GM12878 (cell line): ENCODE measurements at places on chromosomes 3 and 15.
A peak's percentile ranks its signal among the peaks of the same experiment; 100 is the strongest.

- H3K4me1 ChIP-seq = peaks cover 26% of the 10 kb centered on the region
- H3K36me3 ChIP-seq = no peaks in the 10 kb centered on the region
- DNase-seq = peak; percentile 66
Measured at GRCh38 chr3:129424185-129424841, 4.1 kb downstream of the EFCAB12 start.

- H3K27ac ChIP-seq = no peak overlapping the region
- no peaks in the 10 kb centered on the region for H3K27me3 ChIP-seq
- no peak overlapping the region for H3K4me3 ChIP-seq
- peaks cover 4% of the 10 kb centered on the region for H3K36me3 ChIP-seq
- no peak for DNase-seq
Measured at GRCh38 chr3:172170841-172171240, 131.5 kb downstream of the FNDC3B start.

DNA sequence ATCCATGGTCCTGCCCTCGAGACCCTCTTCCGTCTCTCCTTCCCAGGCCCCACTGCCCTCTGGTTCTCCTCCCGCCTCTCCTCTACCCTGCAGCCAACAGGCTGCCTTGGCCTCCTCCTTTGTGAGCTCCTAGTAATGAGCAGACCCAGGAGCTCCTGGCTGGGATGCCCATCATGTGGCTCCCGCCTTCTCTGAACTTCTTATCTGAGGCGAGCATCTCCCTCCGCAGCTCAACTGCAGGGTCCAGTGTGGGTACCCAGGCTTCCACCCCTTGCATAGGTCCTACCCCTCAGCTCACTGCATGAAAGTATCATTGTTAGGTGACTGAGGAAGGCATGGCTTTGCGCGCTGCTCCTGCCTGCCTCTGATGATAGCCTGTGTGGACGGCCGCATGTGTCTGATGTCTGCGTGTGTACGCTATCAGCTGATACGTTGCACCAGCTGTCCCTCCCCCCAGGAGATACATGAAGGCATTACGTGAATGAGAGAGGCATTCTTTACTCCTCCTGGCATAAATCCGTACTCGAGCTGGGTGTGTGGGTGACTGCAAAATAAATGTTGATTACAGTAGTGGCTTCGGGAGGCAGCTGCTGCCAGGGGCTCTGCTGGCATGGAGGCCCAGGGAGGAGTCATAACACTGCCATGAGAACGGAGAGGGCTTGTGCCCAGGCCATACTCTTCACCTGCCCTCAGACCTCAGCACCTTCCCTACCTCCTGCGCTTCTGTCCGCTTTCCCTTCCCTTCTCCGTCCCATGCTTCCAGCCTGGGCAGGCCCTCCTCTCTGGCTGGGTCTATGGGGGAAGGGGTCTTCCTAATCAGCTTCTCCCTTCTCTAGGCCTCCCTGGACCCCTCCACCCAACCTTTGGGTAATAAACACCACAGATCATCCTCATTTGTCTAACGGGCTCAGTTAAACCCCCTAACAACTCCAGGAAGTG lies 48.8 kb downstream of the ZNF710 start:
- peaks cover 2% of the 10 kb centered on the region for H3K36me3 ChIP-seq
- no peaks in the 10 kb centered on the region for H3K27me3 ChIP-seq
- H3K4me1 ChIP-seq = peaks cover 17% of the 10 kb centered on the region
- no peak overlapping the region for H3K4me3 ChIP-seq

- no peaks in the 10 kb centered on the region for H3K27me3 ChIP-seq
- no peak overlapping the region for H3K4me3 ChIP-seq
- no peak overlapping the region for H3K27ac ChIP-seq
- no peak for DNase-seq
- H3K36me3 ChIP-seq = no peaks in the 10 kb centered on the region
Measured at GRCh38 chr3:189937302-189938127, 183.2 kb downstream of the P3H2 start.

DNA sequence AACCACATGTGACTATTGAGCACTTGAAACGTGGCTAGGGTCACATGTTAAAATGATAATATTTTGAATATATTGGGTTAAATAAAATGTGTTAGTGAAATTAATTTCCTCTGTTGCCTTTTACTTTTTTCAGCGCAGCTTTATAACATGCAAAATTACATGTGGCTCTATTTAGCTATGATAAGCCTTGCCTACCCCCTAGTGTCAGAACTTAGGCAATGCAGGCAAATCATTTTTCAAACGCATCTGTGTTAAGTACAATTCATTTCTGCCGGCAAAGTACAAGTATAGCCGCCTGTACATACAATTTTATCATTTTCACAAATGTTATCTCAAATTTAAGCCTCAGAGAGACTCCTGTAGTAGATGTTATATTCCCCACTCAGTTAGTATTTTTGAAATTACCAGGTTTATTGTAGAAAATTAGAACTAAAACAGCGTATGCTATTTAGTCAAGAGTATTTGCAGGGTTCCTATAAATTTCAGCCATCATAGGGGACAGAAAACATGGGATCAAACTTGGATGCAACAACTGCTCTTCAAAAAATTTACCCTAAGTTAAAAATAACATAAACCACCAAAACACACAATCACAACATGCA lies 56.1 kb downstream of the TAFA4 start:
- no peaks in the 10 kb centered on the region; the same call in 1 of the 2 replicates for H3K27me3 ChIP-seq
- H3K27ac ChIP-seq = no peak overlapping the region
- peak; percentile 17 for DNase-seq
- H3K36me3 ChIP-seq = no peaks in the 10 kb centered on the region
- H3K4me1 ChIP-seq = no peaks in the 10 kb centered on the region
- no peak overlapping the region for H3K4me3 ChIP-seq

- H3K4me1 ChIP-seq = no peaks in the 10 kb centered on the region
- H3K36me3 ChIP-seq = no peaks in the 10 kb centered on the region
- DNase-seq = no peak
- H3K27me3 ChIP-seq = no peaks in the 10 kb centered on the region
- no peak overlapping the region for H3K27ac ChIP-seq
Measured at GRCh38 chr15:48059791-48060190, 61.0 kb upstream of the SLC24A5 start.

DNA sequence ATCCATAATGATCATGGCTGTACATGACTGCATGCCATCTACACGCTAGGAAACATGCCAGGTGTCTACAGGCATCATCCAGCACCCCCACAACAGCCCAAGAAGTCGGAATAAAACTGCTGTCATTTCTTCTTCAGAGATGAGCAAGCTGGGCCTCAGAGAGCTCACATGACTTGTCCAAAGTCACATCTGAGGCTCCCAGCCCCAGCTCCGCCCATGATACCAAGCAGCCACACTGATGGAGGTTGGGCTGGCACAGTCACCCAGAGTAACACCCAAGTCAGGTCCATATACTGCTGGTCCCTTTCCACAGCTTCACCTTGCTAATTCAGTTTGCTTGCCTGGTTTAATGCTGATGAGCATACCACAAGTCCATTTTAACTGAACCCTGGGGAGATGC lies 116.6 kb downstream of the SEC22A start:
- H3K27ac ChIP-seq = no peak overlapping the region
- no peak for DNase-seq
- H3K4me3 ChIP-seq = no peak overlapping the region
- H3K4me1 ChIP-seq = no peaks in the 10 kb centered on the region
- no peaks in the 10 kb centered on the region for H3K36me3 ChIP-seq

DNA sequence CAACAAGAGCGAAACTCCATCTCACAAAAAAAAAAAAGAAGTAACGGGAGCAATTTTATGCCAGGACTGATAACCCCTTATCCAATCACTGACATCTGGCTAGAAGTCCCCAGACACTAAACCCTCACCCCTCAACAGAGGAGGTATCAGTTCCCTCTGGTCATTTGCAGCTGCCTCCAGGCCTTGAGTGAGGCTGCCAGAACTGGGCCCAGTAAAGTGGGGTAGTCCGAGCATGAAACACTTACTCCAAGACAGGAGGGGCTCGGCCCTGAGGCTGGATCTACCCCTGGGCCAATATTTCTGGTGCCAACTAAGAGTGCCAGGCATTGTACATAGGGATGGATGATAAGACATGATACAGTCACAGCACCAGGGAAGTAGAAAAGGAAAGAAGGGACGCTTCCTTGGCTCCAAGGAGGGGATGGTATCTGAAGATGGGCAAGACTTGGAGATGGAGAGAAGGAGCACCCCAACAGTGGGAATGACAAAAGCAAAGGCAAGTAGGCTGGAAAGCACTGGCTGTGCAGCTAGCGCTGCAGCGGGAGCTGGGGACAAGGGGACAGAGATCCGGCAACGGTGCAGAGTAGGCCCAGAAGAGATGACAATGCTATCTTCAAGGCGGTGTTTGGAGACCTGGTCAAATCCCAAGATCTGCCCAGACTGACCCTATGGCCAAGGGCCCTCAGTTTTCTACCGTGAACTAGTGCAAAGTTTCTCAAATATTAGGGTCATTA lies 2.2 kb downstream of the XXYLT1 start:
- DNase-seq = no peak
- H3K27ac ChIP-seq = no peak overlapping the region
- H3K36me3 ChIP-seq = no peaks in the 10 kb centered on the region
- 0 out of 2 replicates have a peak overlapping the region, but pooled peaks have one; percentile 85 for H3K4me3 ChIP-seq
- no peaks in the 10 kb centered on the region for H3K27me3 ChIP-seq

DNA sequence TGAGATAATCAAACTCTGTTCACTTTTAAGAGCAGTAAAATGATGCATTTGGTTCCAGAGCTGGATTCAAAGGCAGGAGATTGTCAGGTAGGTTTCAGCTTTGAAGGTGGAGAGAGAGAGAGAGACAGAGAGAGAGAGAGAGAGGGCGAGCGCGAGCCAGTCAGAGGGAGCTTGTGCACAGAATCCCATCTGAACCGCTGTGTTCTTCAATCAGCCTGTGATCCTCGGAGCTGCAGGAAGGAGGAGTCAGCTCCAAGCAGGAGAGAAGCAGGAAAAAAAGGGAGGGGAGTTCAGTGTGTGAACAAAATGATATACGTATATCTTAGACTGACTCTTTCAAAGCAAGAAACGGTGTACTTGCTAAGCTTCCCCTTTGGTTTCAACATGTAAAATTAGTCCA lies at the start of gene GPR149:
TSS of gene GPR149 (minus strand) at position 177 of the 400 bp plus-strand sequence. CDS start 575 bp downstream, outside the sequence.
- H3K36me3 ChIP-seq = no peaks in the 10 kb centered on the region
- DNase-seq = no peak
- H3K4me1 ChIP-seq = no peaks in the 10 kb centered on the region
- no peak within 1 kb of the TSS for H3K27ac ChIP-seq

- no peak for DNase-seq
- no peak overlapping the region for H3K27ac ChIP-seq
- no peak overlapping the region for H3K4me3 ChIP-seq
- H3K36me3 ChIP-seq = peaks cover 2% of the 10 kb centered on the region
- H3K4me1 ChIP-seq = no peaks in the 10 kb centered on the region
Measured at GRCh38 chr3:48000212-48000611, 16.0 kb downstream of the MAP4 start.

DNA sequence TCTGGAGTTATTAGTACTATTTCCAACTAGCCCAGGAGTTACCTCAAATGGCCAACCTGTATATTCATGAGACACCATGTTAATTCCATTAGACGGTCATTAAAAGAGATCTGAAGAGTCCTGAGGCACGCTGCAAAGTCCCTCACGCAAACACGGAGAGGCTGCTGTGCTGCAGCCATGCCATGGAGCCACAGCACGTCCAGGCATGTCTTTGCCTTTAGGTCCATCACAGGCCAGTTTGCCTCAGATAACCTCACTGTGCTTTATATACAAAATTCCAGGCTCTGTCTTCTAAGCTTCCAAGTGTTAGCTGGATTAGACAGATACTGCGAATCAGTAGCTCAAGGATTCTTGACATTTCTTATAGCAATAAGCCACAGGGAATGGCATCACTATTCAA lies 9.8 kb upstream of the PLAAT1 start:
- no peak for DNase-seq
- H3K27ac ChIP-seq = no peak overlapping the region
- H3K27me3 ChIP-seq = no peaks in the 10 kb centered on the region
- H3K4me3 ChIP-seq = no peak overlapping the region
- H3K4me1 ChIP-seq = no peaks in the 10 kb centered on the region
- no peaks in the 10 kb centered on the region for H3K36me3 ChIP-seq

DNA sequence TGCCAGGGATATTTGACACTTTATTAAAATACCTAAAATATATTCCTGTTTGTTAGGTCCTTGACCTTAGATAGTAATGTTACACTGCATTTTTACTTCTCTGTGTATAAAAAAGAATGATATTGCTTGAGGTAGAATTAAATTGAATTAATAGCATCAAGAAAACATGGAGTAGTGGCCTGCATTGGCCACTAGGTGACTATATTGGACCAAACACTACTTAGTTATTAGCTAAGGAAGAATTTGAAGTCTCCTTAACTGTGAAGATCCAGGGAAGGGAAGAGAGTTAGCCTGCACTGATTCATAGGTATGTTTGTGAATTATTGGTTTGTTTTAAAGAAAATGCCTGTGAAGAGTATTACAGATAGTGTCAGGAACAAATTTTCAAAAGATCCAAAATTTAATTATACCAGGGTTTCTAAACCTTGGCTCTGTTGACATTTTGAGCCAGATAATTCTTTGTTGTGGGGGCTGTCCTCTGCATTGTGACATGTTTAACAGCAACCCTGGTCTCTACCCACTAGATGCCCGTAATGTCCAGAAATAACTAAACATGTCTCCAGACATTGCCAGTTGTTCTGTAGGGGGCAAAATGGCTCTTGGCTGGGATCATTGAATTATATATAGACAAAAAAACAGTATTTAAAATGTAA lies 103.6 kb upstream of the THSD4 start:
- H3K27me3 ChIP-seq = no peaks in the 10 kb centered on the region
- H3K4me3 ChIP-seq = no peak overlapping the region
- no peaks in the 10 kb centered on the region for H3K4me1 ChIP-seq
- H3K27ac ChIP-seq = no peak overlapping the region

DNA sequence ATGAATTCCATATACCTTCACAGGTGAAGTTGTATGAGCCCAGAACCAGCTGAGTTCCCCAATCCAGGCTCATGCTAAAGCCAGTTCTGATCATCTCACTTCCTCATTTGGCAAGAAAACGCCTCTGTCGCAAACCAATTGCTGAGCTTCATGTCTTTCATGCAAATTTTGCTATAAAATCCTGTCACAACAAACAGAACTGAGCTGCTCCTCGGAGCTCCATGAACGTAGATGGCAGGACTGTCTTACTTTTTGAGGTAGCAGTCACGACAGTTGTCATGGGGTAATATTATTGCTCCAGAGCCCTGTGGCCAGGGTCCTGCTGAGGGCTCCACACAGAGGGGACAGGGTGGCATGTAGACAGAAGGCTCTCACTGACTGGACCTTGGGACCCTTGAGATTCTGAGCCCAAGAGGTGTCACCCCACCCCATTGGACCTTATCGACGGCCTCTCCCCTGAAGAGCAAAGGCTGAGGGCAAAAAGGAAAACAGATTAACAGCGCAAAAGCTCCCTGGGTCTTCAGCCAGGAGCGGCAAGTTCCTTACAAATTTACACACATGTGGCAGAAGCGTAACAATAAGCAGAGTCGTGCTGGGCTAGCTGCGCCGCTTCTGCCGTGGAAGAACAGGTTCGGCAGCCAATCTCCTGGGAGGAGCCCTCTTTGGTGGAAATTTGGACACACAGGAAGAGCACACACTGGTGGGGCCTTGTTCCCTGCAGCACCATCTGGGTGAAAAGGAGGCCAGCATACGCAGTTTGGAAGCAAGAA lies 249.2 kb downstream of the OPA1 start:
- no peaks in the 10 kb centered on the region for H3K36me3 ChIP-seq
- H3K4me3 ChIP-seq = no peak overlapping the region
- H3K27me3 ChIP-seq = no peaks in the 10 kb centered on the region
- peaks cover 11% of the 10 kb centered on the region for H3K4me1 ChIP-seq
